ENCODE measurements at places on chromosomes 16 and 17.

DNA sequence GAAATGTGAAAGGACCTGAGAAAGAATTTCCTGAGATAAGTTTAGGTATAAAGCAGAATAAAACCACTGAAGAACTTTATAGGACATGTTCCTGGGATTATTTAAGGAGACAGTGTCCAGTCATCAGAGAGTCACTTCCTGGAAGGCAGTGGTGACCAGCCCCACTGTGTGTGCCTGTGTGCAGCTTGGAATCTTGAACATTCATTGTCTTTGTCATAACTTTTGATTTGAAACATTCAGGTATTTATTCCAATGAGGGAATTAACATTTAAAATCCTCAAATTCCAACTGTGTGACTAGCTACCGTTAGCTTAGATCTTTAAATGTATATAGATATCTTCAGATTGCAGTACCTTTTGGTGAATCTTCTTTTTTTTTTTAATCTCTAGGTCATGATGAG, 61.7 kb upstream of the MRC2 start:
- peak; percentile 46 for DNase-seq

DNA sequence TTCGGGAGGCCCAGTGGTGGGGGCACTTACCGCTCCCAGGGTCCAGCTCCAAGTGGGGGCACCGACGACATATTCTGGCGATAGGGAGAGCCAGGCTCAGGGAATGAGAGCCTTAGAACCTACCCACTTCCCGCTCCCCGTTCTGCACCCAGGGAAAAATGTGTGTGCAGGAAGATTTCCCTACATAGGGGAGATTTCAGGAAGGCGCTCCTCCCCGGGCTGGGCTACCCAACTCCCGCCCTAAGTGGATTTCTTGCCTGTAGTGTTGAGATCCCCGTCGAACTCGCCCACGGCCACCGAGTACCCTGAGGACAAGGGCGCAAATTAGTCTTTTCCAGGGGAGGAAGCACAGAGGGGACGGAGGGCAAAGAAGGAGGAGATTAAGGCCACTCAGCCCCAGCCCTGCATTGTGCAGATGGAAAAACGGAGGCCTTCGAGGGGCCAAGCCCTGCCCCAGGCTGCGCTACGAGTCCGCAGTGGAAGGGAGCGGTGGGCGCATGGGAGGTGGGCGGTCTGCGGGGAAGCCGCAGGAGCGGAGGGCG, 5.1 kb downstream of the ITGA2B start:
- DNase-seq: no peak

- peak; percentile 82 for DNase-seq
Observed at GRCh38 chr17:35022536-35023063, 40.9 kb downstream of the RFFL start.

DNA sequence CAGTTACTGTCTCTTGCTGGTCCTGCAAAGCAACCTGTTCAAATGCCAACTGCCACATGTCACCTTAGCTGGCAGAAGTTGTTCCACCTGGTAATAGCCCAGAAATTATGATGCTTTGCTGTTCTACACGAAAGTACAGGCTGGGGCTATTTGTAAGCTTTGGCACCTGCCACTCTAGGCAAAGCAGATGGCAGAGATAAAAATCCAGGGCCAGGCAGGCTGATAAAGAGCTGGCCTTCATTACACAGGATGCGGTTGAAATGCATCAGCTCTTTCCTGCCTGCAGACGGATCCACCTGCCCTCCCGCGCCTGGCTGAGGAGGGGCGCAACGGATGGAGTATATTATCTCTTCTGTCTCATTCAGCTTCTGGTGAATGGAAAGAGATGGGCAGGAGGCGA, 29.3 kb upstream of the KDM8 start:
- DNase-seq: no peak

DNA sequence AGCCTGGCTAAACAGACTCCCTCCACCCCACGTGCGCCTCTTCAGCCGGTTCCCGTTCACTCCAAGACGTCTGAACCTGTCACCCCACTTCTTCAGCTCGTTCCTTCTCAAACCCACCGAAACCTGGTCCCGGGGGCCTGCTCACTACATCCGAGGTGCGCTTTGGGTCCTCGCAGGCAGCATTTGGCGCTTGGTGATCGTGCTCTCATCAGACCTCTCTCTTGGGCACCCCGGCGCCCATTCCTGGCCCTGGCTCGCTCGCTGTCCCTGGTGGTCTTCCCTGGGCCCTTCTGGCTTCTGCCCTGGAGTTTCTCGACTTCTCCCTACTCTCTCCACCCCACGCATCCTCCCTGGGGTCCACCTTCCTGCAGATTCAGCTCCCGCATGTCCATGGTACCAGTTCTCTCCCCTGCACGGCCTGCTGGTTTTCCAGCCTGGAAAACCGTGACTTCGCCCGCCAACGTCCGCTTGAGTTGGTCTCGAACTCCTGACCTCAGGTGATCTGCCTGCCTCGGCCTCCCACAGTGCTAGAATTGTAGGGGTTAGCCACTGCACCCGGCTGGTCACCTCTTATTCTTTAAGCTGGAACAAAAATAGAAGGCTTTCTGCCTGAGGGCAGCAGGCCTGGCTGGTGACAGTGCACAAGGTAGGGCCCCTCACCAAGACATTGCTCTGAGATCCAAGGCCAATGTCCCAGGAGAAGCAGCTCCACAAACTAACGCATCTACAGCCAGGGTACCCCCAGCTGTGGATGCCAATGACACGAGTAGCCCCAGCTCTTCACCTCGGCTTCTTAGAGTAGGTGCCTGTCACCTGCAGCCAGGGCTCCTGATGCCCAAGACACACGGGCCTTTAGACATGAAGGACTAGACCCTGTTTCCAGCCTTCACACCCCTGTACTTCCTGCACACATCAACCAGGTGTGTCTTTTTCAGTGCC, 1.1 kb upstream of the MEAK7 start:
- no peak for DNase-seq

DNA sequence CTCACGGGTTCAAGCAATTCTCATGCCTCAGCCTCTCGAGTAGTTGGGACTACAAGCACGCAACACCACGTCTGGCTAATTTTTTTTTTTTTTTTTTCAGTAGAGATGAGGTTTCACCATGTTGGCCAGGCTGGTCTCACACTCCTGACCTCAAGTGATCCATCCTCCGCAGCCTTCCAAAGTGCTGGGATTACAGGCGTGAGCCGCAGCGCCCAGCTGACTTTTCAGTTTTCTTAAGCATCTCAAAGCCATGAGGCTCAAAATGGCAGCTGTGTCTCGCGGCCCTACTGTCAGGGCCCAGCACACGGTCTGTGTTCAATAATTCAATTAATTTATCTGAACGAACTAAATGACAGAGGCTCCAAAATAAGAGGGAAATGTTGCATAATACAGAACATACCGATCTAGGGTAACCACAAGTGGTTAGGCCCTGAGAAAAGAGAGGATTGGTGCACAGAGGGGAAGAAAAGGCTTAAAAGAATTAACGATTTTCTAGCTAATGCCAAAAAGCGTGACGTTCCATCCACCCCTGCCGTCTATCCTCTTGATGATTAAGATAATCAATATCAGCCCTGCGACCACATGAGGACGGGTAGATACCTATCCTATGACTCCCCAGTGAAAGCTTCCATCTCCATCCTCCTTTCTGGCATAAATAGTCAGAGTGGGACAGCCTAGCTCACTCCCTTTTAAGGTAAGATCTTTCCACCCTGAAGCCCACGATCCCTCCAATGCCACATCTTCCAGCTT, 136.9 kb downstream of the SLC39A11 start:
- DNase-seq: no peak

DNA sequence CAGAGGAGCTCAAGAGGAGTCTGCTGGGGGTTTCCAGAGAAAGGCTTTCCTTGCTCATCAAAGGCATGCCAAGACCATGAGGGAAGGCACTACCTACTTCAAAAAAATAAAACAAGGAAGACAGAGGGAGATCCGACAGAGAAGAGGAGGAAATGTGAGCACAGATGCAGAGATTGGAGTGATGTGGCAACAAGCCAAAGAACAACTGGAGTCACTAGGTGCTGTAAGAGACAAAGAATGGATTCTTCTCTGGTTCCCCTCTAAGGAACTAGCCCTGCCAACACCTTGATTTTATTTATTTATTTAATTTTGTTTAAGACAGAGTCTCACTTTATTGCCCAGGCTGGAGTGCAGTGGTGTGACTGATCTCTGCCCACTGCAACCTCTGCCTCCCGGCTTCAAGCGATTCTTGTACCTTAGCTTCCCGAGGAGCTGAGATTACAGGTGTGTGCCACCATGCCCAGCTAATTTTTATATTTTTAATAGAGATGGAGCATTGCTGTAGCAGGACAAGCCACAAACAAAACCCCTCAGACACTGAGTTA, 13.8 kb upstream of the ACSF2 start:
- no peak for DNase-seq
